ENCODE measurements at places on chromosomes 5 and 9.

GRCh38 chr5:32273821-32274220, 38.9 kb downstream of the MTMR12 start:
- no peak for DNase-seq

DNA sequence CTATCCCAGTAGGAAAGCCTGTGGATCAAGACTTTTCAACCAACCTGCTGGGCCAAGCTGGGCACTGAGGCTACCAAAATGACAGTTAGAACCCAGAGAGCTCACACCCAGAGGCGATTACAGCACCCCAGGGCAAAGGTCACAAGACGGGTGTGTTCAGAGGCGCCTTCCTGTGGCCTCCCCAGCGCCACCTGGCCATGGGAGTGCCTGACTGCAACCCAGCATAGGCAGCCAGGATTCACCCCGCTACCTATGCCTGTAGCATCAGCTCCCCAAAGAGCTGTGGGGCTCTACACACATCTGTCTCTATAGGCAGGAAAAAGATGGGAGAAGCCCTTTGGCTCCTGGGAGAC, 33.5 kb downstream of the PDGFRB start:
- no peak for DNase-seq

GRCh38 chr9:4661611-4662010, 483 bp upstream of the PLPP6 start:
- no peak for DNase-seq

- no peak for DNase-seq
Observed at GRCh38 chr5:127746756-127747155, 43.6 kb downstream of the CCDC192 start.

GRCh38 chr5:137997726-137998213, 35.1 kb downstream of the FAM13B start:
- no peak for DNase-seq

DNA sequence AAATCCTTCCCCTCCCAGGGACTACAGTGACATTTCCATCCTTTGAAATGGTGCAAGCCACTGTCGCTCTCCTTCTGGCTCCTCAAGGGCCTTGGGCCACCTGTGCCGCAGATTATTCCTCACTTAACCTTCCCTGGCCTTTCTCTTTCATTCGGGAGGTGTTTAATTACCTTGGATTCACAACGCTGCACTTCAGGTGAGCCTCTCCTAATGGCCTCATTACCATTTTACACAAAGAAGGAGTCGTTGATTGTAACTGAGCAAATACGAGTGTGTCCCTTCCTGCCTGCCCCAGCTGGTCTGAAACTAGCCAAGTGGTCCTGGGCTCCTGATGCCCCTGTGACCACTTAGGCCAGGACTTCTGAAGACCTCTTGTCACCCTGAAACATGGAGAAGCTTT, 205.0 kb downstream of the CRB2 start:
- no peak for DNase-seq

DNA sequence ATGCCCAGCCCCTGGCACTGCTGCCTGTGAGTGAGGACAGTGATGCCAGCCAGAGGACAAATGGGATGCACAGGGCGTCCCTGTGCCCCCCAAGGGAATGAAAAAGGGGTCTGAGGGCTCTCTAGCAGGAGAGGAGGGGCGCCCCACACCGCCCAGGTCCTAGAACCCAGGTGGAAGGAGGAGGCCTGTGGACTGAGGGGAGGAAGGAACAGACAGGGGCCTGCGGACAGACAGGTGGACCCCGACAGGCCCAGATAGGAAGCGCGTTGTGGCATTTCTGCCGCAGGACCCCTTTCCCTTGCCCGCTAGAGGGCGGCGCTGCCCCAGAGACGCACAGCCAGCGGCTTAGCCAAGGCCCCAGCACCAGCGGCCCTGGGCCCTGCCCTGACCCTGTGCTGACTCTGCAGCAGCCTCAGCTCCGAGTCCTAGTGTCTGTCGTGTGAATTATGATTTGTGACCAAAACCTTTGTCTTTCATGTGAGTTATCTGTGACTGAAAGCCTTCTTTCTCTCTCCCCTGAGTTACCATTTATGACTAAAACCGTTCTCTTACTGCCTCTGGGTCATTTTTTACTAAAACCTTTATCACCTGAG, 30.7 kb downstream of the TRIP13 start:
- peak; percentile 38 for DNase-seq

GRCh38 chr5:150278046-150278730, 11.4 kb downstream of the CAMK2A start:
- no peak for DNase-seq

DNA sequence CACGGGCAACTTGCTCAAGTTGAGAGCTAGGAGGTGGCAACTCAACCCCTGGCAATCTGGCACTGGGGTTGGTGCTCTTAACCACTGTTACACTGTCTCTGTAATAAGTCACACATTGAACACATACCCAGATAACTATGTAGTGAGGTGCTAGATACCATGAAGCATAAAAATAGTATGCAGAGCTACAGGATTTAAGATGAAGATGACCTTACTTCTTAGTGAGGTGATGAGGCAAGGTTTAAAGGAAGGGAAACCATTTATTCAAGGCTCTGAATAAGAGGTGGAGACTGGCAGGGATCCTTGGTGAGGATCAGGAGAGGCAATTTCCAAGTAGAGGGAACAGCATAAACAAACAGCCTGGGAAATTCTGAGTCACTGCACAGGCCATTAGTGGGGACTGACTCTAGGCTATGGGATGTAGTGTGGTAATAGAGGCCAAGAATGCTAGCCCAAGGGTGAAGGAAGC, 67.6 kb upstream of the NR3C1 start:
- DNase-seq, result no peak

GRCh38 chr5:13664377-13664776, 280.1 kb downstream of the DNAH5 start:
- DNase-seq, result no peak

DNA sequence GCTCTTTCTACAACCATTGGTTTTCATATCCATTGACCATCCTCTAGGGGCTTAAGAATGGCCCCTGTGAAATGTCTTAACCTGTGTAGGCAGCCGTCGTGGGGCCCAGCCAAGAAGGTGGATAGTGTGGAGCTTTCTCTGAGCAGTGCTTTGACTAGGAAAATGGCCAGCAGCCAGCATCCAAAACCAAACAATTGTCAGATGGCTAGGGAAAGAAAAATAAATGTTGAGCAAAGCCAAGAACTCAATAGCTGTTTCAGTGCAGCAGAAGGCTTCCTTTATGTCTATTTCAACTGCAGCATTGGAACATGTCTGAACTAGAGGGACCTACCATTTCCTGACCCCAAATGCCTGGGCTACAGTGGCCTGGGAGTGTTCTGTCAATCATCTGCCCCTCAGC, 374.9 kb downstream of the TLE4 start:
- no peak for DNase-seq

GRCh38 chr5:96997265-96997859, 61.5 kb downstream of the LNPEP start:
- DNase-seq, result peak; percentile 35

GRCh38 chr9:132575005-132575609, 7.3 kb upstream of the BARHL1 start:
- peak; percentile 65 for DNase-seq

DNA sequence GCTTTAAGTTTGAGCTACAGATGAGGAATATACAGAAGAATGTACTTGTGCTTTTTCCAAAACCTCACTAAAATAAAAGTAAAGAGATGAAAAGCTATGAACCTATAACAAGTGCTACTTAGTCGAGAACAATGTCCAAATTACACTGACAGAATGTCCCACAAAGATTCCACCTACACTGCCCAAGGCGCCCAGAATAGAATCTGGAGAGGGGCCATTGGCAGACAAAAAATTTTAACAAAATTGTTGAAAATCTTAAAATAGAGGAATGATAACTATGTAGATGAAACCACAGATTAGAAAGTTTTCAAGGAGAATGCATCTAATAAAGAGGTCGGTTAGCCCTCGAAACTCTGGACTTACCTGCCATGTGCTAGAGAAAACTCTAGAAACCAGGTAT, 235.3 kb downstream of the CETN3 start:
- DNase-seq, result no peak

DNA sequence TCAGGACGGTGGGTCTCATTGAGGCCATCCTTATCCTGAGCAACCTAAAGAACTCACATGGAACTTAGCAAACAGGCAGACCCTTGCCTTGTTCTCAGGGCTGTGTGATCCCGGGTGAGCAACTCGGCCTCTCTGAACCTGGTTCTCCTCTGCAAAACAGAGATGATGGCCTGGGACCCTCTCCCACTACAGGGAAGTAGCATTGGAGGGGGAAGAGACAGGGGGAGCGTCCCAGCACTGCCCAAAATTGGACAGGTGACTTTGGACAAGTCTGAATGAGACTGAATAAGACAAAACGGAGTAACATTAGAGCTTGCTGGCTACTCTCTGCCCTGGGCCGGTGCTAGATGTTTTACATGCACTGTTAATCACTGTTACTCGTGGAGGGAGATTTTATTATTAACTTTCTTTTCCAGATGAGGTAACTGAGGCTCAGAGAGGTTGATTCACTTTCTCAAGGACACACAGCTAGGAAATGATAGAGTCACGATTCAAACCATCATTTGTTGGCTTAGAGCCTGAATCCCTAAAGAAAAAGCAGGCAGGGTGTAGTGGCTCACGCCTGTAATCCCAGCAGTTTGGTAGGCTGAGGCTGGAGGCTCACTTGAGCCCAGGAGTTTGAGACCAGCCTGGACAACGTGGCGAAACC, 136.4 kb downstream of the C9orf50 start:
- DNase-seq, result no peak

- DNase-seq, result no peak
Observed at GRCh38 chr9:134376386-134377142, 50.3 kb downstream of the RXRA start.

DNA sequence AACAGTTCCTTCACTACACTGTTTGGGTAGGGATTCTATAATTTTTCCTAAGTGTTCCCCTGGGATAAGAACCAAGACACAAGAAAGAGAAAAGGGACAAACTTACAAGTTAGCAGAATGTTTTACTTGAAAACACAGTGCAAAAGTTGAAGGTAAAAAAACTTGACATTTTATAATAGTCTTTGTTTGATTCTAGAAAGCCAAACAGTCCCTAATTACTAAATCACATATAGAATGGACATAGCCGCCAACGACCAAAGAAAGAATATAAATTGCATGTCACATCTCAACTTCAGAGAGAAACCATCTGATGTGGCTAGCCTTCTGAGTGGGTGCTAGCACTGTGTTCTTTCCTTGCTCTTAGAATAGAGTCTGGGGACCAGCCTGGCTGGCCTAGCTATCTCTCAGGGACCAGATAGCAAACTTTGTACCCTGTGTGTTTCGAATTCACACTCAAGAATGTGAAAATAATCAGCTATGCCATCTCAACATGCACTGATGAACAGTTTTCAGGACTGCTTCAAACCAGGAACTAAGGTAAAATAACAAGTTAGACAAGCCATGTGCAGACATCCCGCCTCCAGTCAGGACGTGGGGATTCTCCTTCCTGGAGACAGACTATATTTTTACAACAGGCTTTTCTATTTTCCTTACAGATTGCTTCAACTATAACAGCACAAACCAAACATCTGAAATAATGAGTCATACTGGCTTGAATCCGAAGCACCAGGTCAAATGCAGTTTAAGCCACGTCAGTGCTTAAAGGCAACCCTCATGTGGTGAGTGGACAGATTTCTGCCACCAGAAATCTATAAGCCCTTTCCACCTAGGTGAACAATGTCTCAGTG, 53.7 kb downstream of the LHFPL2 start:
- DNase-seq, result no peak

- DNase-seq, result no peak
Observed at GRCh38 chr5:61966997-61967396, 339.0 kb upstream of the KIF2A start.

- no peak for DNase-seq
Observed at GRCh38 chr5:171858303-171858702, 72.7 kb downstream of the SMIM23 start.

- DNase-seq, result peak; percentile 16
Observed at GRCh38 chr9:7342229-7342628, 457.3 kb downstream of the DMAC1 start.

GRCh38 chr5:117195076-117195475, 620.5 kb upstream of the SEMA6A start:
- no peak for DNase-seq

- DNase-seq, result no peak
Observed at GRCh38 chr5:106521701-106522100, 1149.0 kb downstream of the EFNA5 start.

DNA sequence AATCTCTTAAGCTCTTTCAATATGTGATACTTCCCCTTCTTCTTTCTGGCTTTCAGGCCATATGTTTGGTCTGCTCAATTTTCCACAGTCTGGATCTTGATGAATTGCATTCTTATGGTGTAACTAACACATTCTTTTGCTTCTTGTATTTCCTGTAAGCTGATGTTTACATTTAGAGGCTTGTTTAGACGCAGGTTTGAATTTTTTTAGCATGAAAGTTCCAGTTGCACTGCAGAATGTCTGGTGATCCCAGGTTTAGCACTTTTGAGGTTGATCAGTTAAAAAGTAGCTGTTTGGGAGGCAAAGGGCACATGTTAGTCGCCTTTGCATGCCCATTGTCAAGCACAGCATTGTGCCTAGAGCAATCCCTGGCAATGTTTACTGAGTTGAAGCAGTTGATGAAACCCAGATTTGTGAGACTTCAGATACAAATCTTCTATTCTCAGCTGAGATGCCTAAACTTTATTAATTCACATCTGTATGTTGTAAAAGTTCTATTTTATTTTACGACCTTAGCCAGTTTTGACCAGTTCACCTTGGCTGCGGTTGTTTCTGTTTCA, 59.6 kb upstream of the SPATA31C2 start:
- no peak for DNase-seq

DNA sequence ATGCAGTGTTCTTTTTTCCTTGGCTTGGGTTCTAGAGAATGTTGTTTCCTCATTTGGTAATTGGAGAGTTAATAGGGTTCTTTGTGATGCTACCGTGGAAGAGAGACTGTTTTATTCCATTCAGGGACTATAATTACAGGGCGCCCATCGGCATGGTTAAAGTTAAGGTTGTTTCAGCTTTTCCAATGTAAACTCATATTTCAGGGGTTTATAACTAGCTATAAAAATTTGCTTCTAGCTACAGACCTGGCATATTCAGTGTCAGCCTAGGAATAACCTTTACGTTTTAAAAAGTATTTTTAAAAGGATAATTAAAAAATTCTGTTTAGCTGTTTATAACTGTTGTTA, 99.1 kb downstream of the AOPEP start:
- DNase-seq, result no peak

GRCh38 chr9:8429157-8429556, 629.6 kb upstream of the DMAC1 start:
- no peak for DNase-seq

GRCh38 chr9:36402536-36402935, 2.5 kb upstream of the RNF38 start:
- no peak for DNase-seq
